ENCODE measurements at places on chromosomes 6 and 20.

- no peak for DNase-seq
- H3K4me3 ChIP-seq: no peak overlapping the region
- H3K36me3 ChIP-seq: no peaks in the 10 kb centered on the region
- no peaks in the 10 kb centered on the region for H3K4me1 ChIP-seq
Measured at GRCh38 chr6:89584539-89584938, 54.0 kb downstream of the LYRM2 start.

- no peaks in the 10 kb centered on the region for H3K36me3 ChIP-seq
- peaks cover 42% of the 10 kb centered on the region for H3K27me3 ChIP-seq
- peaks cover 10% of the 10 kb centered on the region for H3K4me1 ChIP-seq
- no peak for DNase-seq
- no peak overlapping the region for H3K27ac ChIP-seq
- no peak overlapping the region for H3K4me3 ChIP-seq
Measured at GRCh38 chr20:62217913-62218773, 1.9 kb downstream of the HRH3 start.

- no peaks in the 10 kb centered on the region for H3K27me3 ChIP-seq
- H3K27ac ChIP-seq: no peak overlapping the region
- no peak overlapping the region for H3K4me3 ChIP-seq
- H3K4me1 ChIP-seq: no peaks in the 10 kb centered on the region
- H3K36me3 ChIP-seq: no peaks in the 10 kb centered on the region
Measured at GRCh38 chr6:167547751-167548150, 222.9 kb downstream of the TTLL2 start.

DNA sequence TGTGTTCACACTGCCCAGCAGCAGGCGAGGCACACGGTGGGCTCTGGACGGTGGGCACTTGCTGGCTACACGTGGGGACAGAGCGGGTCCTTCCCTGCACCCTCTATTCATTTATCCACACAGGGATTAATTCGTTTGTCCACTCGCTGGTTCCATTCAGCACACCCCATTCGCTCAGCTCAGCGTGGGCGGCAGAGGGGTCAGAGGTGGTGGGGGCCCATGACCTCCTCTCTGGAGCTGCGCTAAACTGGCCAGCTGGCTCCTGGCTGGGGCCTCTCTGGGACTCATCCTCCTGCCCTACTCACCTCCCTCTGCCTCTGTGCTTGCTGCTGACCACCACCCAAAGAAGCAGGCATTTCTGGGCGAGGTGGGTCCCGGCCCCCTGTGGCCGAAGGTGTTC lies 21.4 kb upstream of the RBBP8NL start:
- DNase-seq: no peak
- no peaks in the 10 kb centered on the region for H3K36me3 ChIP-seq
- no peaks in the 10 kb centered on the region for H3K27me3 ChIP-seq

DNA sequence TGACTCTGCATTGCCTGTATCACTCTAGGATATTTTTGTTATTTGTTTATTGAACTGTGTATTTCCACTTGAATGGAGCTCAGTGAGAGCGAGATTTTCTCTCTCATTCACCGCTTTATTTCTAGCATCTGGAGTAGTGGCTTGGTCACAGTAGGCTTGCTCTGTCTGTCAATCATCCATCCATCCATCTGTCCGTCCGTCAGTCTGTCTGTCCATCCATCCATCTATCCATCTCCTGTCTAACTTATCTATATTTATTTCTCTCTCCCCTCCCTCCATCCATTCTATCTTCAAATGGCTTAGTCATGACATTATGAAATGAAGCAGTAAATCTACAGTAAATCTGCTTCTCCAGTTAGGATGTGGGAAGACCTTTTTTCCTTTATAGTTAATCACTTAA lies 94.6 kb downstream of the TIAM2 start:
- no peaks in the 10 kb centered on the region for H3K27me3 ChIP-seq
- no peak overlapping the region for H3K4me3 ChIP-seq
- no peaks in the 10 kb centered on the region for H3K4me1 ChIP-seq
- no peak for DNase-seq
- H3K27ac ChIP-seq: no peak overlapping the region
- H3K36me3 ChIP-seq: no peaks in the 10 kb centered on the region

Measured in effector memory CD4-positive, alpha-beta T cell (primary cell).